ENCODE measurements at places on chromosomes 5 and 9. TPM values are rescaled to one million over a fixed set of nuclear protein-coding genes. Genes with fewer than 3 reads are reported as not detected.

GRCh38 chr5:53877243-53877642 lies 316.8 kb downstream of the NDUFS4 start:
- DNase-seq = no peak

DNA sequence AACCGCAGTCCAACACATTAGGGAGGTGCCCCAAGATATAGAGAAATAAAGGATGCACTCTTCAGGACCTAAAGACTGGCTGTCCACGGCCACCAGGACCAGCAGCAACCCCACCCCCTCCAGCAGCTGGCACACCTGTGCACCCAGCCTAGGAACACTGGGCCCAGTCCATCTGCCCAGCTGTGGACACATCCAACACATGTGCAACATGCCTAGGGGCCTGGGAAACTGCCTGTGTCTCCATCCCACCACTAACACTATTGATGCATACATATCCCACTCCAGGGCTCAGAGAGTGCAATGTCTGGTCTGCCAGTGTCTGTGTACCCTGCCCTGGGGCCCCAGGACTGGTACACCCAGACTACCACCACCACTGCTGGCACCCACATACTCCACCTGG lies 1781.3 kb downstream of the MAT2B start:
- no peak for DNase-seq

GRCh38 chr9:137056739-137057415 lies 3.0 kb upstream of the ENTPD2 start:
- no peak for DNase-seq

SLC6A18 gene
- total RNA-seq = not detected
